ENCODE measurements at places on chromosomes 3 and 15. TPM values are rescaled to one million over a fixed set of nuclear protein-coding genes. Genes with fewer than 3 reads are reported as not detected.

The GATA2 gene
- 2.7 TPM for total RNA-seq

The EPHA3 gene
- total RNA-seq, result 0.26 TPM

The ARL14 gene
- 0.11 TPM for total RNA-seq

The GAP43 gene
- total RNA-seq, result 0.39 TPM

The GOLGA8T gene
- total RNA-seq, result not detected

The ZNF80 gene
- not detected for total RNA-seq

The SERPINI2 gene
- total RNA-seq, result not detected

The ATP10A gene
- total RNA-seq, result 28.4 TPM

The RIOX2 gene
- 24.2 TPM for total RNA-seq

The PLA2G4D gene
- total RNA-seq, result not detected

The AGTR1 gene
- total RNA-seq, result 0.43 TPM

The GPR171 gene
- not detected for total RNA-seq

The DCBLD2 gene
- total RNA-seq, result 62.9 TPM

The POLR2H gene
- 86.0 TPM for total RNA-seq

The CHAC1 gene
- 9.8 TPM for total RNA-seq

The CCDC13 gene
- total RNA-seq, result 0.97 TPM

The KLHL25 gene
- total RNA-seq, result 3.3 TPM
